ENCODE measurements at places on chromosomes 7 and 10.

DNA sequence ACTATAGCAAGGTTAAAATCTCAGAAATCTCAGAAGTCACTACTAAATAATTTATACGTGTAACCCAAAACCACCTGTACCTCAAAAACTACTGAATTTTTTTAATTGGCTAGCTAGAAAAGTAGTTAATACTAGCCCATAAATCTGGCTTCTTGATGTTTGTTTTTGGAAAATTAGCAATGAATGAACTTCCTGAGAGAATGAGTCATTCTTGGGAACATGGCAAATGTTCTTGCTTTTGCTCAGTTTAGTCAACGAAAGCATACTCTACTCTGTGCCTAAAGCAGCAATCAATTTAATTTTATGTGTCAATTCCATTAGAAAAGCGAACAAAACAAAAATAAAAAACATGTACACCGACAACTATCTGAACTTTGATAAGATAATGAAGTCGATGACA is 69.2 kb downstream of the SEMA3E start:
- DNase-seq, result no peak

DNA sequence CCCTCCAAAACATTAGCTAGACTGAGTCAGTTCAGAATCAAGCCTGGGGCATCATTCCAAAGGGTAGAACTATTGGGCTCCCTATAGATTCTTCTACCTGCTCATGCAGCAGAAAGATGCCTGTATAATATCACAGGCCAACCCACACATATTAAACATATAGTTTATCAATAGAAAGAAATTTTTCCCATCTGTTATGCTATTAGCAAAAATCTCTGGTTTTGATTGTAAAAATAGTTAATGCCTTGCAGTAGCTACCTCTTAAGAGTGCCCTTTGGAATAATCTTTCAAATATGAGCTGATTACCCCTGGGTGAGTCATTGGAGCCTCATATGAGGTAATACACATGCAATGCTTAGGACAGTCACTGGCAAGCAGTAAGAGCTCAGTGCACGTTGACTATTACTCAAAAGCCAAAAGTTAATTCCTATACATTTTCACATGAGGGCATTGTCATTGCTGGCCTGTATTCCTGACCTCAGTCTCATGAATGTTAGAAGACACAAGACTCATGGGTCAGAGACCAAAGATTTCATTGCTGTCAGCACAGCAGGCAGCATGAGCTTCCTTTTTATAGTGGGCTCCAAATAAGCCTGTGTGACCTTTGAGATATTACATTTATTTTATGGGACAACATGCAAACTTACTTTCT is 180.0 kb downstream of the FGFR2 start:
- DNase-seq, result peak; percentile 26

DNA sequence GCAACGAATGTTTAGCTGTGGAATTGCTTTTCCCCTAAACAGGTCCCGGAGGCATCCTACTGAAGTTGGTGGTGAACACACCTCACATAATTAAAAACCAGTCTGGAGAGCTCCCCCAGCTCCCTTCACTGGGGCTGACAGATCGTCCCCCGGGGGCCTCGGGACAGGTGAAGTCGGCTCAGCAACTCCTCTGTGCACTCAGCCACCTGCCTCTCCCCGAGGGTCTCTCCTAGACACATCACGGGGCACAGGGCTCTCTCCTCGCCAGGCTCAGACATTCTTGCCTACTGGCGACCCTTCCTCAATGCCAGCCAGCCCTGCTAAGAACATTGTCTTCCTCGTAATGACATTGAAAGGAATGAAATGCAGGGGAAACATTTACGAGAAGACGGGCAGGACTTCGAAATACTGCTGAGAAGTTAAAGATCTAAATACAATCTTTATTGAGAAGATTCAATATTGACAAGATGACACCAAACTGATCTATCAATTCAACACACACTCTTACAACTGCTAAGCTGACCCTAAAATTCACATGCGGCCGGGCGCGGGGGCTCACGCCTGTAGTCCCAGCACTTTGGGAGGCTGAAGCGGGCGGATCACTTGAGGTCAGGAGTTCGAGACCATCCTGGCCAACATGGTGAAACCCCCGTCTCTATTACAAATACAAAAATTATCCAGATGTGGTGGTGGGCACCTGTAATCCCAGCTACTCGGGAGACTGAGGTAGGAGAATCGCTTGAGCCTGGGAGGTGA is 88.1 kb upstream of the DNAAF5 start:
- DNase-seq, result no peak

DNA sequence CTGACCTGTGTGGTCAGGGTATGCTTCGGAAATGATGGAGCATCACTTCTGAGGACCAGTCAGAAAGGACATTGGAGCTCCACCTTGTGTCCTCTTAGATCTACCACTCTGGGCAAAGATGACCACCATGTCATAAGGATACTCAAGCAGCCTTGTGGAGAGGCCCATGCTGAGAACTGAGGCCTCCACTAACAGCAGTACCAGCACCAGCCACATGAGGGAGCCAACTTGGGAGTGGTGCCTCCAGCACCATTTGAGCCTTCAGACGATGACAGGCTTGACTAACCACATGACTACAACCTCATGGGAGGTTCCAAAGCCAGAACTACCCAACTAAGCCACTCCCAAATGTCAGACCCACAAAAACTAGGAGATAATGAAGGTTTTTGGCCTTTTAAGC is 116.0 kb downstream of the NPTX2 start:
- peak; percentile 64 for DNase-seq

GRCh38 chr7:114051871-114052331 is 133.1 kb upstream of the PPP1R3A start:
- peak; percentile 77 for DNase-seq

DNA sequence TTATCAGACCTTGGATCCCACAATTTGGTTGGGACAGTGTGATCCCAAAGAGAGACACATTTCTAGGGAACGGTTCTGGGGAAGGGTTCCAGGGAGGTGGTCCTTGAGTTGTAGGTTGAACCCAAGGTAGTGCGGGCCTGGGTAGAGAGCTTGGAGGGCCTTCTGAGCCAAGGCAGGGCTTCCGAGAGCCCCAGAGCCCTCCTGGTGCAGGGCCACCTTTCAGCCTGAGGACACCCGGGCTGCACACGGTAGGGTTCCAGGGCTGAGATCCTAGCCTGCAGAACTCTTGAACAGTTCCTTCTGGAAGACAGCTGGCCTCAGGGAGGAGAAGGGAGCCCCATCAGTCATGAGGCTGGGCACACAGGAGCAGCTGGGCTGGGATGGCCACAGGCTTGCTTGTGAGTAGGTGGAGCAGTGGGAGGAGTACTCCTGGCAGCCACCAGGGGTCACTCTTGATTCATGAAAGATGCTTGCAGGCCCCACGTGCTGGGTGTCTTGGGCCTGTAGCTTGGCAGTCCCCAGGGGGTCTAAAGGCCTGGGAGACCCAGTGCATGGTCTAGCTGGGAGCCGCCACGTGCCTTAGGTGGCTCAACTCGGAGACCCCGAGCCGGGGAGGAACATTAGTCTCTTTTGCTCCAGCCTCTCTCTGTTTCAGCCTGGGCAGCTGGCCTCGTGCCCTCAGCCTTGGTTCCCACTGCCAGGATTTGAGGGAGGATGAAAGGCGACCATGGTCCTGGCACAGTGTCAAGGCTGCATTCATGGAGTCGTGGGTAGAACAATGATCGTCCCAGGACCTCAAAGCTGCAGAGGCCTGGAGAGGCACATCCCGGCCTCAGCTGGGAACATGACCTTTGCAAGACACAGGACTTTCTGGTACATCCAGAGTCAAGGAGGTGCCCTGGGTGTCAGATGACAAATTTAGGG is 381.6 kb downstream of the TYW1 start:
- DNase-seq, result peak; percentile 74

DNA sequence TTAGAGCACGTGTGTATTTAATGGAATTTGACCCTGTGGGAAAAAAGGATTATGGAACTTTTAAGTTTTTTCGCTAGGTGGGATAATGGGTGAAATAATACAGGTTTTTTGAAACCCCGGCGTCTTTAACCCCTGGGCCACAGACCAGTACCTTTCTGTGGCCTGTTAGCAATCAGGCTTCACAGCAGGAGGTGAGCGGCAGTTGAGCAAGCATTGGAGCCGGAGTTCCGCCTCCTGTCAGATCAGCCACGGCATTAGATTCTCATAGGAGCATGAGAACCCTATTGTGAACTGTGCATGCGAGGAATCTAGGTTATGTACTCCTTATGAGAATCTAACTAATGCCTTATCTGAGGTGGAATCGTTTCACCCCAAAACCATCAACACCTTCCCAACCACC is 28.6 kb downstream of the WAC start:
- DNase-seq, result no peak

DNA sequence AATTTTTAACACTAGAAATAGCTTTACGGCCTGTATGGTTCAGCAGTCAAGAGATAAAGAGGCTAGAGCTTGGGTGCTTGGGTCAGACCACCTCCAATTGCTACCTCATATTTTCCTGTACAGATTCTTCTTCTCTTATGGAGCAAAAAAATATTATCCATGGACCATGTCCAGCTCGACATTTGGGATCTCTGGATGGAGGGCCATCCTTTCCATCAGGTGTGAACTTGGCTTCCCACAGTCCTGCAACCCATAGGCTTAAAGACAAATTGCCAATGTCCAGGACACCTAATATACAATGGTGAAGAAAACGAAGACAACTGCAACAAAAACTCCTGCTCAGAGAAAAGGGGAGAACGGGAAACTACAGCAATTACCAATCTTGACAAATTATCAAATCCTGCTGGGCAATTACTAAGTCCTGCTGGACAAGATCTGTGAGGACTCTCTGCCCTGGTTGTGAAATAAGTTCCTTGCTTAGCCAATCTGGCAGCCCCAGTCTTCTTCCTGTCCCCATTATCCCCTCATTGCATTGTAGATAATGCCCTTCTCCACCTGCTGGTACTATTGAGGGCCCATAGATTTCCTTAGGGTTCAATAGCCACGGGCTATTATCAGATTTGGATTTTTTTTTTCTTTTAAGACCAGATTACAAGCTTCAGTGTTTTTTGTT is 42.0 kb upstream of the BRAF start:
- DNase-seq, result no peak

DNA sequence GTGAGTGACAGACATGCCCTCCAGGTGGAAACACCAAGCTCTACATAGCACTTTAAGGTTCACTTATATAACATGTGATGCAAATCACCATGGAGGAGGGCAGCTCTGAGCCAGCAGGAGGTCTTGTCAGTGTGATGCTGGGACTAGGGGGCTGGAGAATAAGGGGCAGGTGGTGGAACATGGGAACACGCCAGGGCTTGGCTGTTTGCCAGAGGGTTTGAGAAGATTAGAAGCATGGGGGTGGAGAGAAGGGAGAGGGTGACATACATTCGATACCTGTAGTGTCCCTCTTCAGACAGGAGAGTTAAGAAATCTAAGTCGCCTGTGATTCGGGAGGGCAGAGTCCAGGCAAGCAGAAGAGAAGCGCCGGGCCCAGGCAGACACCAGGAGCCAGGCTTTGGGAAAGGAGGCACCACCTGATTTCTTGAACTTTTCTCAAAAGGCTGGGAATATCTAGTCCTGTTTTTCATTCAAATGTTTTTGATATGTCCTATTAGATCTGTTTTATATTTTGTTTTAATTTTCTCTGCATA is 16.9 kb upstream of the LAMB4 start:
- DNase-seq, result no peak

DNA sequence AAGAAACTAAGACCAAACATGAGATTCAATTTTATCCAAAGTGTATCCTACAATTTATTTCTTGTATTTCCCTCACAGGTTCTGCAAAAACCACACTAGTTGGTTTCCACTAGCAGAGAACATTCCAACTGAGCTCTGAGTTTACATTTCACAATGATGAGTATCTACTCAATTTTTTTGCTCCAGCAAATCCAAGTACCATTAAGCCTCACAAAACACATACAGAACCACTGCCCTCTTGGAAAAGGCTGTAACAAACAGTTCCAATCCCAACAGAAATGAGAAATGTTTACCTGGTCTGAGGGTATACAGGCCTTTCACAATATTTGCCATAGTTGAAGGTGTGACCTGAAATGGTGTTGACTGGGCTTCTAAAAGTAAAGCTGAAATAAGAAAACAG is 59.9 kb downstream of the CACUL1 start:
- DNase-seq, result no peak

- DNase-seq, result no peak
These were observed 164.4 kb upstream of the PPP2R2D start for GRCh38 chr10:131736321-131736980.

DNA sequence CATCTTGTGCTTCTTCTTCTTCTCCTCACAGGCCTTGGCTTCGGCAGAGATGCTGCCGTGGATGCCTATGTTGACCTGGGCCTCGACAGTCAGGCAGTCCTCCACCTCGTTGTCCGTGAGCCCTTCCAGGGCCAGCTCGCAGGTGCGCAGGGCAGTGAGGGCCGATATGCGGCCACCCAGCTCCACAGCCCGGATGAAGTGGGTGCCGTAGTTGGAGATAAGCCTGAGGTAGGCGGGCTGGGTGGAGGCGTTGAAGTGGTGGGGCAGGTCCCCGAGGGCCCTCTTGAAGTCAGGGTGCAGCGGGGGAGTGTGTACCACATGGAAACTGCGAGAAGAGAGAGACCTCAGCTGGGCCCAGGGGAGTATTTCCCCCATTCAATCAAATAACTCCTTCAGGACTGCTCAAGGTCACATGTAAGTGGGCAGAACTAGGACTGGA is 3.7 kb downstream of the PRF1 start:
- DNase-seq, result no peak

GRCh38 chr10:116691635-116692034 is 50.7 kb downstream of the HSPA12A start:
- no peak for DNase-seq

GRCh38 chr10:129191797-129192196 is 275.2 kb upstream of the MGMT start:
- DNase-seq, result no peak

GRCh38 chr10:37707829-37708578 is 149.4 kb downstream of the ZNF248 start:
- no peak for DNase-seq

DNA sequence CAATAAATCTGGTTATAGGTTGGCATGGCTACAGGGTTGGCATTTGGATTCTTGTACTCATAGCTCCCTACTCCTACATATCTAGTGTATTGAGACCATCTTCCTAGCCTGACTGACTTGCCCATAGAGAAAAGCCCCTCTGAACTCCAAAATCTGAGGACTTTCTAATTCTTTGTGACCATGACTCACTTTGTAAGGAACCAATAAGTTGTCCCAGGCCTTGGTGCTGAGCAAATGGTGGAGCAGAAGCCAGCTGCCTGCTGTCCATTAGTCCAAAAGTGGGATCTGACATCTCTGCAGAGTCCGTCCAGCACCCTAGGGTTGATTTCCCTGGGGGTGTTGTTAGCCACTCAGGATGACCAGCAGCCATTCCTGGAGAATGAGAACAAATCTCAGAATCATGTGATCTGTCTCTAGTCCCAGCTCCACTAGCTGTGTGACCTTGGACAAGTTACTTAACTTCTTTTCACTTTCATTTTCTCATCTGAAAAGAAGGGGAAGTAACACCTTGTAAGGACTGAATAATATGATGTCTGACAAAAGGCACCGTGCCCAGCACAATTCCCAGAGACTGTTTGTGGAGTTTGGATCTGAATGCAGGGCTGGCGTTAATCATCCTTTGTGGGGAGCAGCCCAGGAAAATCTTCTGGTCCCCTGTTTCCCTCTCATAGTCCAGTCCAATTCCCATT is 44.1 kb downstream of the MTURN start:
- peak; percentile 59 for DNase-seq

DNA sequence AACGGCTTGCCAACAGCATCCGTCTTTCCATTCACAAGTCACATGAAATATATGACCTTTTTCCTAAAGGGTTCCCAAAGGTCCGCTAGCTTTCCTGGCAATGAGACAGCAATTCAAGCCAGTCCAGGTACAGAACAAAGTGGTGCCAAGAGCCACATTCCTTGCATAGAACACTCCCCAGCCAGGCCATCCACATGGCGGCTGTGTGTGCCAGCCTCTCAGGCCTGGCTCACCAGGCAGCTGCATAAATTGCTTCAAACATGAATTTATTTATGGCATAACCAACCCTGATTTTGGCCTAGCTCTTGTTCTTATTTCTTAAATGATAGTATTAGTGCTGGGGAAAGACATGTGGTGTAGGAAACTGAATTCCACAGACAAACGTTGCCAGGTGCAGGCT is 63.7 kb upstream of the CREB5 start:
- DNase-seq, result no peak
